ENCODE measurements at places on chromosomes 7 and 10.

DNA sequence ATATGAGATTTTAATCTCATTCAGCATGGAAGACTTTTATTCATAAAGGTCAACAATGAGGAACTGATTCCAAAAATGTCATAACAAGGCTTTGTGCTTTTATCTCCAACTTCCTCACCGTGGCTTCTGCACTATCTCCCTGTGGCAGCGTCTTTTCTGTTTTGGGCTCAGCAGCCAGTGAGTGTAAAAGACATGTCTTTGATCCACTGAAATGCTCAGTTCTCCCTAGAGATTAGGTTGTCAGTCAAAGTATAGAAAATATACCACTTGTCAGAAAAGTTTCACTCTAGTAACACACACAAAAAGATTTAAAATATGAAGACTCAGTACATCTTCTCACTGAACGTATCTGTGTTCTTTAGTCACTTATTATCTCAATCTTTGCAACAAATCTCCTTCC lies 901.8 kb upstream of the ZWINT start:
- H3K4me3 ChIP-seq, result no peak overlapping the region
- H3K27me3 ChIP-seq, result no peaks in the 10 kb centered on the region
- DNase-seq, result no peak
- no peaks in the 10 kb centered on the region for H3K36me3 ChIP-seq

DNA sequence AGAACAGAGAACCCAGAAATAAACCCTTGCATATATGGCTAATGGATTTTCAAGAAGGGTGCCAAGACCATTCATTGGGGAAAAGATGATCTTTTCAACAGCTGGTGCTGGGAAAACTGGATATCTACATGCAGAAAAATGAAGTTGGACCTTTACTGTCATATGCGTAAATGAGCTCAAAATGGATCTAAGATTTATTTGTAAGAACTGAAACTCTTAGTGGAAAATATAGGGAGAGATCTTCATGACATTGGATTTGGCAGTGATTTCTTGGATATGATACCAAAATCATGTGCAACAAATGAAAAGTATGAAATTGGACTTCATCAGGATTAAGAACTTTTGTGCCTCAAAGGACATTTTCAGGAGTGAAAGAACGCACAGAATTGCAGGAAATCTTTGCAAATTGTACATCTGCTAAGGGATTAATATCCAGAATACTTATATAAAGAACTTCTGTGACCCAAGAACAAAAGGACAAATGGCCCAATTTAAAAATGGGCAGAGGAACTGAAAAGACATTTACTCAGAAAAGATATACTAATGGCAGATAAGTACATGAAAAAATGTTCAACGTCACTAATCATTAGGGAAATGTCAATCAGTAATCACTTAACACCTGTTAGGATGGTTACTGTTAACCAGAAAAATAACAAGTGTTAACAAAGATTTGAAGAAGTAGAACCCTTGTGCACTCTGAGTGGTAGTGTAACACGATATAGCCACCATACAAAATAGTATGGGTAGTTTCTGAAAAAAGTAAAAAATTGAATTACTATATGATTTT lies 6.1 kb downstream of the DBF4 start:
- no peak overlapping the region for H3K27ac ChIP-seq
- H3K4me1 ChIP-seq, result no peaks in the 10 kb centered on the region
- DNase-seq, result no peak
- H3K27me3 ChIP-seq, result no peaks in the 10 kb centered on the region

GRCh38 chr7:32676249-32676941 lies 181.1 kb downstream of the AVL9 start:
- no peak overlapping the region for H3K4me3 ChIP-seq
- H3K36me3 ChIP-seq, result no peaks in the 10 kb centered on the region
- H3K27me3 ChIP-seq, result no peaks in the 10 kb centered on the region
- no peaks in the 10 kb centered on the region for H3K4me1 ChIP-seq
- no peak overlapping the region for H3K27ac ChIP-seq

DNA sequence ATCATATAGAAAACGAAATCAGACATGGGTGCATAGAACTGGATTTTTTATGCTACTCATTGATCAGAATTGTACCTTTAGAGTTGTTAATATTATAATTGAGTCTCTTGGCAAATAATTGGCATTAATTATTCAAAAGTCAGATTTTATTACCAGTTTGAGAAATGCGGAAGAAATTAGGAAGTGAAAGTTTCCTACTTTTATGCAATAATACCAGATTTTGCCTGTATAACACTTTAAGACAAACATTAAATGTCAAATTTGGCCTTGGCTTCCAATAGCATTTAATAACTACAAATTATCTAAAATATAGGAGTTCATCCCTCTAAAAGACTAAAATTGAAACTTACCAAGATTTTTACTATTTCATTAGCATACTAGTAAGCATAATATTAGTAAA lies 6.8 kb upstream of the TFEC start:
- H3K4me1 ChIP-seq, result peaks cover 12% of the 10 kb centered on the region
- no peaks in the 10 kb centered on the region for H3K36me3 ChIP-seq
- H3K27me3 ChIP-seq, result no peaks in the 10 kb centered on the region
- DNase-seq, result peak; percentile 69
- peak overlapping the region; percentile 25 for H3K27ac ChIP-seq

- H3K4me3 ChIP-seq, result no peak overlapping the region
- H3K4me1 ChIP-seq, result no peaks in the 10 kb centered on the region
- H3K36me3 ChIP-seq, result no peaks in the 10 kb centered on the region
- no peak for DNase-seq
- H3K27me3 ChIP-seq, result no peaks in the 10 kb centered on the region
Measured at GRCh38 chr7:126569402-126569801, 683.3 kb downstream of the GRM8 start.
